ENCODE measurements at places on chromosomes 3 and 15.

DNA sequence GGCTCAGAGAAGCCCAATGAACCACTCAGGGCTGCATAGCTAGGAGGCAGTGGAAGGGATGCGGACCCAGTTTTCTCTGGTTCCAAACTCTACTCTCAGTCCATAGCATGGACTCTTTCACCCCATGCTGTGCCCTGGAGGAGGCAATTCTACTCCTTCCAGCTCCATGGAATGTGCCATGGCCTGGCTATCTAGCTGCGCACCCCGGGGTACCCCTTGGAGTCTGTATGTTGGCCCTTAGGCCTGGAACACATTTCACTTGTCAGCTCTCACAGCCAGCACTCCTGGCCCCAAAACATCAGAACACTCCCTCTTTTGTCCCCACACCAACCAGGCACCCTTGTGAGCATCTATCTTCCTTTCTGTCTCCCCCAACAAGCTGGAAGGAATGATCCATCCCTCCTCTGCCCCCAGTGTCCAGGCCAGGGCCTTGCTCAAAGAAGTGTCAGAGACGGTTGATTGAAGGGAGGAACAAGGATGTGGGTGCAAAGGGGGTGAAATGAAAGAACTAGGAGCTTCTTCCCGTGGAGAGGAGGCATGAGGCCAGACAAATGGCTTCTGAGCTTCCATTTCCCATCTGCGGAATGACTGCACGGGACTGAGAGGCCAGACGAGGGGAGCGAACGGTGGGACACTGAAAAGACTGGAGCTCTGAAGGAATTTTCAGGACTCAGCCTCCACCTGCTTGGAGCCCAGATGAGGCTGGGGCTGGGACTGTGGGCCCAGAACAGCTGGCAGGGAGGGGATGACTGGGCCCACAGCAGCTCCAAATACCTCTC lies 2.8 kb downstream of the PRSS50 start:
- no peak for DNase-seq

DNA sequence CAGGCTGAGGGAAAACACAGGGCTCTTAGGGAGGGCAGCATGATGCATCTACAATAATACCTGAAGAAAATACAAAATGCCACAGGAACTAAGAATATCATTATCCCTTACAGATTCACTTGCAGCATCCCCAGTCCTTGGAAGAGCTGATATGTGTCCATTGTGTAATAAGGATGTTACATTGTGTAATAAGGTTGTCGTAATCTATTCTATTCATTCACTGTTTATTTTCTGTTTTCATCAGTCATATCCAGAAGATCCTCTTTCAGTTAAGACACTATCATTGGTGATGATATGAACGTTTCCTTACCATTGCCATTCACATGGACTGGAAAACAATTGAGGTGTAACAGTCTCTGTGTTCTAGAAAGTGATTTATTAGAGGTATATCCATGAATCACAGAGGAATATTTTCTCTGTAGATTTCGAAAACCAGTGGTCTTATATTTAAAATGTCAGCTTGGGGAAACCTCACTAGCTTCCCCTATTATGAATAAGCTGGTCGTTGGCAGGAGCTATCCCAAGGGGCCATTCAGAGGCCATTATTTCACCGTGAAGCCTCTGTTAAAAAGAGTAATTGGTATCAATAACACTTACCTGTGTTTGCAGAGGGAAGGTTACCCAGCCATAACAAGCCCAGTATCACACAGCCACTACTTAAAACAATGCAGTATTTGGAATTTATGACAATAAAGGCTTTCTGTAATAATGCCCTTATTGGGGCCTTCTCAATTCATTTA lies 241.1 kb downstream of the ZNF385D start:
- no peak for DNase-seq

DNA sequence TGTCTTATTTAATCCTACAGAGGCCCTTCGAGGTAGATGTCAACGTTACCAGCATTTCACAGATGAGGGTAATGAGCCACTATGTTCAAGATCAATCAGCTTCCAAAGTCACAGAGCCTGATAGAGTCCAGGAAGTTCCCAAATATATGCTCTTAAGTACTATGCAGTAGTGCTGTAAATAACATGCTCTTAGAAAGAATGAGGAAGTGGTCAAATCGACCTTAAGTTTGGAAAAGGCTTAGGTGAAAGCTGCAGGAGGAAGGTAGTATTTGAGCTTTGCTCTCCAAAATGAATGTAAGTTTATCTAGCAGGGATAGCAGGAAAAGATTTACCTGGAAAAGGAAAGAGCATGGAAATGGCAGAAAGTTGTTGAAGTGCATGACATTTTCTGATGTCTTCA lies 234.0 kb downstream of the RBMS3 start:
- no peak for DNase-seq

DNA sequence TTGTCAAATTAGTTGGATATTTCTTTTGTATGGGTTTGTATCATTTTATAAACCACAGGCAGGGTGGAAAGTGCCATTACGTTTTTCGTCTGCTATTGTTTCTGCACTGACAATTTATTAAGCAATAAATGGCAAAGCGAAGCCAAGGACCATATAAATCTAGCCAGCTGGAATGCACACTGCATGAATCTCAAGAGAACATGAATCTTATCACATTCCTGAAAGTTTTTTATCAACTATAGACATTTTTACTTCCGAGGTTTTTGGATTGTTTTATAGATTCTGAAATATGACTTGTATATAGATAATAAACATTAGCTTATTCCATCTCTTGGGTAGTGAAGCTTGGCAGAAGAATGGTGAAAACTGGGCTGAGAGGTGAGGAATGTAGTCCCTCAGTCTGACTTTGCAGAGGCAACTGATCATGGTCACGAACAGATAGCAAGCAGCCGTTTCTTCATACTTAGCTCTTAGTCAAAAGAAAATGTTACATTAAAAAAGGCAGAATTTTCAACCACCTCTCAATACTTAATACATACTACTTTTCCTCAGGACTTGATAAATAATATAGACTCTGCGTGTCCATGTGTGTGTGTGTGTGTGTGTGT lies 102.7 kb downstream of the OSBPL10 start:
- no peak for DNase-seq

DNA sequence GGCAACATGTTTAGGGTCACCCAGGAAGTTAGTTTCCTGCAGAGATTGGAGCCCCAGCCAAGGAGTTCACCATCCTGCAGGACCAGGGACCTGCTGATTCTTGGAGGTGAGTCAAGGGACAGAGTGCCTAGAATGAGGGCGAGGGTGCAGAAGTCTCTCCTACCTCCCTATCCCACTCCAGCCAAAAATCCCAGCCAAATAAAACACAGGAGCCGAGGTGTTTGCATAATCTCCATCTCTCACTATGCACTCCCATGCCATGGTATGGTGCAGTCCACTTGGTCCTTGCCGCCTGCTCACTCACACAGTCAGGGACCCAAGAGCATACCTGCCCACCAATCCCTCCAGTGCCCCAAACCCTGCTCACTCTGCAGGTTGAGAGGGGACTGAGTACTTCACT lies 294.2 kb downstream of the UACA start:
- DNase-seq, result no peak

- DNase-seq, result no peak
Observed at GRCh38 chr3:13515786-13516759, 32.9 kb upstream of the FBLN2 start.
